Stimulated activated CD4-positive, alpha-beta T cell treated with anti-CD3 and anti-CD28 coated beads, Interleukin-1b, Interleukin-23, amount 100 ng/mL, for 1 hour (primary cell): ENCODE measurements at places on chromosomes 7 and 10.

GRCh38 chr7:105934572-105935185 lies 28.4 kb upstream of the CDHR3 start:
- DNase-seq, result no peak

DNA sequence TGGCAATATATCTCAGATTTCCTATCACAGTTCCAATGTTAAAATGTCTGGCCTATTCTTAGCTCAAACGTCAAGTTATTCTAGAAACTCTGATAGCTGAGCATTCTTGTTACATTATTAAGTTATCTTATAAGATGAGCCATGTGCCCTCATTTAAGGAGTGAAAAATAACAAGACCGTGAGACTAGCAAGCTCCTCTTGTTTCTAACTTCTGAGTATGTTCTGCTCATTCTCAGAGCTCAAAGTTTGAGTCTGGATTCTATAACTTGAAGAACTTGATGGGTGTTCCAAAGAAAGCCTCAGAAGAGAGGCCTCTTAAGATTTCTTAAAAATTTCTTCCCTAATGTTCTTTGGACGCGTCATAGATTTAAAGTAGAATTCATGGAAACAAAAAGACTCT lies 215.2 kb downstream of the HTR7 start:
- no peak for DNase-seq

- DNase-seq, result no peak
Observed at GRCh38 chr10:109430043-109430760, 493.1 kb downstream of the XPNPEP1 start.

DNA sequence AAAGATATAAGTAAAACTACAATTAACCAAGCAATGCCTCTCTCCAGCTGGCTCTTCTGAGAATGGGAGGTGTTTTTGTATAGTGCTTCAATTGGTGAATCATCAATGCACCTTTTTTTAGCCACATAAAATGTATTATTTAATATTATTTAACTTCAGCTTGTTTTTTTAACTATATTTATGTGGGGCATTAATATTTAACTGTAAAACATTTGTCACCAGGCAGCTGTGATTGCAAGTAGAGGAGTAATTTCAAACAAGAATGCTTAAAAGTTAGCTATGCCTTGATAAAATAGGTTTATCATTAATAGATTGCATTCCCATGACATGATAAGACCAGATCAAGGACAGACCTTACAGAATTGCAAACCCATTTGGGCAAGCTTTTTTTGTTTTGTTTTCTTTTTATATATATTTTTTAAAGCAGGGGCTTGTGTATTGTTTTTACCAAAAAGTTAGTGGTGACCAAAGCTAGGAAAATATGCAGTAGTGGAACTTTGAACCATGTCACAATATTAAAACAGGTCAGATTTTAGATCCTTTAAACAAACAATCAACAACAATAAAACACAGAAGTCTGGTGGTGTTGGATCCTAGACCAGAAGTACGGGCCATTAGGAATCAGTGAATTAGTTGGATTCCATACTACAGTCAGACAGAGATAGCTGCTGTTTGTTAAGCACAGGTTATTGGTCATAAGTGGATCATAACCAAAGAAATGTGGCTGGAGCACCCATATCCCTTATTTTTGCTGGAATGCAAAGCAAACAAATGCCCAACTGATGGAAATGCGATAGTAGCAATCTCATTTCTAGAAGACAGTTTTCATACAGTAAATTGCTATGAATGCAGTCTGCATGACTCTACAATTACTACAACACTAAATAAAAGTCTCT lies 2.9 kb downstream of the CAV2 start:
- no peak for DNase-seq

GRCh38 chr10:72088889-72089575 lies 681 bp upstream of the SPOCK2 start:
- DNase-seq, result no peak

DNA sequence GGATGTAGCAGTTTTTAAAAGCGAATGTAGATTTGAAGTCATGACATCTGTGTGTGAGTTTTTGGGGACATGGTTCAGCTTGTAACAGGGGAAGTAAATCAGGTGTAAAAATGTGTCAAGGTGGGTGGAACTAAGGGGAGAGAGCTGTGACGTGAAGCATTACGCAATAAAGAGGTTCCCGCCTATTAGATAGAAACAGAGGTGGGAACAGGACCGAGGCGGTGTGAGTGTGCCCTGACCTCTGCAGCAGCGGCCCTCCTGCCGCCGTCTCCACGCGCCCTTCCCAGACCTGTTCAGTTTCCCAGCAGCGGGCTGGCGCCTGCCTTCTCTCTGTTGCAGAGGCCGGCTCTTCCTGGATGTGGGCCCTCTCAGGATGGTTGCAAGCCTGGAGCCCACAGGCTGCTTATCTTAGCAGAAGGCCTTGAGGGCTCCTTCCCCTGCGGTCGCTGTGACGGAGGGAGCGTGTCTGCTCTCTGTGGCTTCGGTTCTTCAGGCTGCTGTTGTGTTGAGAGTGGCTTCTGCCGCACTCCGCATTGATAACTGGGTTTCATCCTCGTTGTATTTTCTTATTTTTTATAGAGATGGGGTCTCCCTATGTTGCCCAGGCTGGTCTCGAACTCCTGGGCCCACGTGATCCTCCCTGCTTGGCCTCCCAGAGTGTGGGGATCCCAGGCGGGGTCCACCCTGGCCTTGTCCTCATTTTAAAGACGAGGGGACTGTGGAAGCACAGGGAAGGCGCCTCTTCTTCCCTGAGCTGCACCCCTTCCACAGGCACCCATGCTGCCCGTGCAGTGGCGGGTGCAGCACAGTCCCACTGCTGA lies 65.0 kb downstream of the DNAJB6 start:
- no peak for DNase-seq

- DNase-seq, result no peak
Observed at GRCh38 chr7:78587443-78588044, 789.0 kb downstream of the PHTF2 start.

DNA sequence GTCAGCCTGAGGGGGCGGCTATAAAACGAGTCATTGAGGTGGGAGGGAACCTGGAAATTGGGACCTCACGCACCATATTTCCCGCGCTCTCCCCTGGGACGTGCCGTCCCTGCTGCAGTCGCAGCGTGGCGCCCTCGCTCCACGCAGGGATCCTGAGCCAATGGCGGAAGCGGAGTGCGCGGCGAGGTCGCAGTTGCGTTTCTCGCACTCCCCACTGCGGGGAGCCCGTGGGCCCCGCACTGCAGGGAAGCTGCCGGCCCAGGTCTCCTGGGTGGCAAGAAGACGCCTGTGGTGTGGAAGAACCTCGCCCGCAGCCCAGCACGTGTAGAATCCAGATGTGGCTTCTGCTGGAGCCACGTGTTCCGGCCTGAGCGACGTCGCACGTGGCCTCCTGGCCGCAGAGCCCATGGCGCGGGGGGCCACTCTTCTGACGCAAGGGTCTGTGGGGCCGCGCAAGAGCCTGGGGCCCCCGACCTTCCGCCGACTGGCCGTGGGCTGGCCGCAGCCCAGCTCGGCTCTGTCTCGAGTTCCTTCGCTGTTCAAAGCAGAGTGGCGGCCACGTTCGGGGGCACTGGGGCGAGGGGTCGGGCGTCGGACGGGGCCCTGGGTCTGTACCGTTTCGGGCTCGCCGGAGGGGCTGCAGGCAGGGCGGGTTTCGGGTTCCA lies 26.4 kb downstream of the HIF1AN start:
- DNase-seq, result peak; percentile 63

- DNase-seq, result no peak
Observed at GRCh38 chr7:101177644-101178043, 2.4 kb downstream of the NAT16 start.

GRCh38 chr7:38335492-38336147 lies 62.2 kb upstream of the TARP start:
- peak; percentile 61 for DNase-seq

GRCh38 chr10:6200734-6201515 lies 1.8 kb upstream of the PFKFB3 start:
- DNase-seq, result no peak

GRCh38 chr10:131979821-131980270 lies 1.9 kb downstream of the BNIP3 start:
- DNase-seq, result no peak

DNA sequence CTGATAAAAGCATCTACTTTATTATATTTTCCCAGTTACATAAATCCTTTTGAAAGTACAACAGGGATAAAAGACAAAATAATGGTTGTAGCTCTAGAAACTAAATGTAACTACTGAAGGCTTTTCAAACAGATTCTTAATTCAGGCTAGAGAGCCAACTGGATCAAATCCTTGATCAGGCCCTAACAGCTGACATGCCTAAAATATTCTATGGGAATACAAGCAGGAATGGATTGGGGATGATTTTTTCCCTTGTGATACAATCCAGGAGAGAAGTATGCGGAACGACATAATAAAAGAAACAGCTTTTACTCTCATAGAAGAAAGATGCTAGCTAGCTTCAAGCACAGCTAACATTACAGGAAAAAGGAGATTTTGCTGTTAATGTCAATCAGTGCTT lies 49.0 kb downstream of the NT5C2 start:
- no peak for DNase-seq

DNA sequence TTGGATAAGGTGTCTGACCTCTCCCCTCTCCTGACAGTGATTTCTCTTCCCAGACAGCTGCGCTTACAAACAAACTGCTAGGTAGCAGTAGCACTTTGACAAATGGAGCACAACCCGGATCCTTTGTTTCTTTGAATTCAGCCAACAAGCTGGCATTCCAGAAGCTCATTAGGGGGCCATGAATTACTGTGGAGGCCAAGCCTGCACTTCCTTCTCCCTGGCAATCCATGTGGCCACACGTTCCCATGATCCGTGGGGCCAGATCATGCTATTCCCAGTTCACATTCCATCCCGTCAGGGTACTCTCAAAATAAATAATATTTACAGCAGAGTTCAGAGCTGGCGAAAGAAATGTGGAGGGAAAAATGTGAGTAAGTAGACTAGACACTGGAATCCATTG lies 172.4 kb downstream of the PRPF18 start:
- DNase-seq, result no peak
